ENCODE measurements at places on chromosomes 1 and 21. TPM values are rescaled to one million over a fixed set of nuclear protein-coding genes. Genes with fewer than 3 reads are reported as not detected.

GRCh38 chr1:159927849-159928431, 2.6 kb upstream of the TAGLN2 start:
- no peak for DNase-seq

GRCh38 chr1:226625832-226626576, 77.4 kb downstream of the STUM start:
- no peak for DNase-seq

DNA sequence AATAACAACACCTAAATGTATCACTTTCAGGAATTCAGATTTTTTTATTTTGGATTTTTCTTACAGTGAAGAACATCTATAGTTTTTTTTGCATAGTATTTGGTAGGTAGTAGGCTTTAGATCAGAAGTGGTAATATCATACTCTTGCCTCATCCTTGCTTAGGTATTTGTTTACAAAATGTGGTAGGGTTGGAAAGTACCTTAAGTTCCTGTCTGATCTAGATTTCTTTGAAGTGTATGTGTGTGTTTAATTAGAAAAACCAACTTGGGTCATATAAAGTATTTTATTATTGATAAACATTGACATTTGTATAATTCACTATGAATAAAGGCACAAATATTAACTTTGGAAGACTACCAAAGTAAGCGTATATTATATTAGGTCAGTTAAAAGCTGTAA, 85.3 kb upstream of the GPR88 start:
- DNase-seq: no peak

DNA sequence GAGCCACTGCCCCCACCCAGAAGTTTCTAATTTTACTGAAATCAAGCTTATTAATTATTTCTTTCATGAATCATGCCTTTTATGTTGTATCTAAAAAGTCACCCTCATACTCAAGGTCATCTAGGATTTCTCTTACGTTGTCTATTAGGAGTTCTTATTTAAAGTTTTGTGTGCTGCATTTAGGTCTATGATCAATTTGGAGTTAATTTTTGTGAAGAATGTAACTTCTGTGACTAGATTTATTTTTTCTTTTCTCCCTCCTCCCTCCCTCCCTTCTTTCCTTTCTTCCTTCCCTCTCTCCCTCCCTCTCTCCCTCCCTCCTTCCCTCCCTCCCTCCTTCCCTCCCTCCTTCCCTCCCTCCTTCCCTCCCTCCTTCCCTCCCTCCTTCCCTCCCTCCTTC, 317.6 kb downstream of the PLA2G4A start:
- no peak for DNase-seq

DNA sequence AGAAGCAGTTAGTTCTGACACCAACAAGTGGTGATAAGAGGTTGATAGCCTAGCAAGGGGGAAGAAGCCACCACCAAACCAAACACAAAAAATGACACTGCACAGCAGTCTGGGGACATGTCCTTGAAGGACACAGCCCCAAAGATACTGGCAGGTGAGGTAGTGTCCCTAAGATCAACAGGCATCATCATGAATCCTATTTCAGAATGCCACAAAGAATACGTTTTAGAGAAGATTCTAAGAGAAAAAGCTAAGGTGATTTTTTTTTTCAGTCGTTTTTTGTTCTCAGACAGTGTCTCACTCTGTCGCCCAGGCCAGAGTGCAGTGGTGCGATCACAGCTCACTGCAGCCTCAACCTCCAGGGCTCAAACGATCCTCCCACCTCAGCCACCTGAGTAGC, 19.6 kb downstream of the MTHFR start:
- peak; percentile 71 for DNase-seq

GRCh38 chr21:44090325-44090724, 16.9 kb upstream of the PWP2 start:
- no peak for DNase-seq

DNA sequence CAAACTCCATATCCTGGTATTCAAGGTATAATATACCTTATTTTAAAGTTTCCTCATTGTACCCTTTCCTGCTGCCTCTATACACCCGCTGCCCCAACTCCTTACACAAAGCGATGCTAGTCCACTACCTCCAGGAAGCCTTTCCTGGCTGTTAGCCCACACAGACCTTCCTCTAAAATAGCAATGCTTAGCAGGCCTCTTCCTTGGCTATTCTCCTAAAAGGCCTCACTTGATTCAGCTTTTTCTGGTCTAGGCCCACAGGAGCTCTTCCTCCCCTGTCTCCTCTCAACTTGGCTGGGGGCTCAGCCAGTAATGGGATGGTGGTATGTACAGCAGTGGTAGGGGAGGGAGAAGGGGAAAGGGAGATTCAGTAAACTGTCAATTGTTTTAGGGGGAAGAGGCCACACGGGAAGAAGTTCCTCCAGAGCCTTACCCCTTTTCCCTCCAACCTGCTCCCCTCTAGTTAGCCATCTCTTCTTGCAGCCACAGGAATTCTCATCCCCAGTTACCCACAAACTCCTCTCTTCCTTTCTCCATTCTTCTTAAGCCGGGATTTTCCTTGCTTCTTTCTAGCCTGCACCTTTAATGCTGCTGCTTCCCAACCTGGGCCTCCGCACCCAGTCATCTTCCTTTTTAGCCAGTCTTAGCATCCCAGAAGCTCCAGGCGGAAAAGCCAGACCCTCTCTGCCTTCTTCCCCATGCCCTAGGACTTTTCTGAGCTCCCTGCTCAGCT, 2.6 kb downstream of the LRRC41 start:
- DNase-seq: no peak

DNA sequence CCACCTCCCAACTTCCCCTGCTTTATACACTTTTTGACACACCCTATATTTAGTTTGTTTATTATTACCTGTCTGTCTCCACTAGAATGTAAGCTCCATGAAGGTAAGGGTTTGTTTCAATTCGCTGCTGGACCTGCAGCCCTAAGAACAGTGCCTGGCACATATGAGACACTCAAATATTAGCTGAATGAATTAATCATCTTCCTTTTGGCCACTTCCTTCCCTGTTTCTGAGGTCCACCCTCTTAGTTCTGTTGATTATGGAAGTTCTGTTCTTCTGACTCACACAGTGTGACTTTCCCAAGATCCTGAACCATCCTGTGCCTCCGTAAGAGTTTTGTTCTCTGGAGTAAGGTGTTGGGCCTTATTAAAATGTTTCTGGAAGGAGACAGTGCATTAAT, 40.4 kb upstream of the GJA5 start:
- no peak for DNase-seq

- no peak for DNase-seq
These were observed 67.0 kb downstream of the TBX19 start for GRCh38 chr1:168347630-168348029.

- no peak for DNase-seq
These were observed 116.6 kb upstream of the PRDX6 start for GRCh38 chr1:173360487-173361063.

DNA sequence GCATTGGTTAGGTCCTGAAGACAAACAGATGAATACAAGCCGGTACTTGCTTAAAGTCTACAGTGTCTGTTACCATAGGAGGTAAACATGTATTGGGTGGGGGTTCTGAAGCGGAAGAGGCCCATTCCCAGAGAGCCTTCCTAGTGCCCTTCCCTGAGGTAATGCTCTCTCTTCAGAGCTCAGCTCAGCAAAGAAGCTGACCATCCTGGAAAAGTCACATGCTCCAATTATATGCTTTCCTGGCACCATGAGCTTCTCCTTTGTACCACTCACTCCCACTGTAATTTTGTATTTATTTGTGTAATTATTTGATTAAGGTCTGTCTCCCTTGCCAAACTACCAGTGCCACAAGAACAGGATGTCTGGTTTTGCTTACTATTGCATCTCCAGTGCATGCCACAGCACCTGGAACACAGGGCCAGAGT, 42.0 kb downstream of the RAB3B start:
- DNase-seq: no peak

GRCh38 chr1:1876335-1876930, 14.5 kb downstream of the GNB1 start:
- no peak for DNase-seq

DNA sequence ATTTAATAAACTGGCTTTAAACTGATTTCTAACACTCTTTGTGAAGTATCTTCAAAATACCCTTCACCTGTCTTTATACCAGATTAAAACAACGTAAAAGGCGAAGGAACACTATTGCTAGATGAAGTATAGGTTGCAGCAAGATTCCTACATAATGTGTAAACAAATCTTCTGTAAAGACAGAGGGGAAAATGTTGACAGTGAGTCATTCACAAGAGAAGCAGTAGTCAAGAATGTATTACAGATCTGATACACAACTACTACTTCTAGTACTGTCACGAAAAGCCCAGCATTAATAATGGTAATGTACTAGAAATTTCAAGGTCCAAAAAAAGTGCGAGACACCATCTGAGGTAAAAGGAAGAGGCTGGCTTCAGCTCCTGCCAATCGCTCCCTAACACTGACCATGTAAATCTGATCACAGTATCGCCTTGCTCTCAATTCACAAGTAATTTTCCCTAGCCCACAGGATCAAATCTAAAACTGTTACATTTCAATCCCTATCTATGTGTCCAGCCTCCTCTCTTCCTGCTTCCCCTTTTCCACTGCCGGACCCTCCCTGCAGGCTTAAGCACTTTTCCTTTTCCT, 290.4 kb downstream of the AKT3 start:
- no peak for DNase-seq

- DNase-seq: no peak
These were observed 336.0 kb downstream of the ST6GALNAC3 start for GRCh38 chr1:76410499-76410898.

DNA sequence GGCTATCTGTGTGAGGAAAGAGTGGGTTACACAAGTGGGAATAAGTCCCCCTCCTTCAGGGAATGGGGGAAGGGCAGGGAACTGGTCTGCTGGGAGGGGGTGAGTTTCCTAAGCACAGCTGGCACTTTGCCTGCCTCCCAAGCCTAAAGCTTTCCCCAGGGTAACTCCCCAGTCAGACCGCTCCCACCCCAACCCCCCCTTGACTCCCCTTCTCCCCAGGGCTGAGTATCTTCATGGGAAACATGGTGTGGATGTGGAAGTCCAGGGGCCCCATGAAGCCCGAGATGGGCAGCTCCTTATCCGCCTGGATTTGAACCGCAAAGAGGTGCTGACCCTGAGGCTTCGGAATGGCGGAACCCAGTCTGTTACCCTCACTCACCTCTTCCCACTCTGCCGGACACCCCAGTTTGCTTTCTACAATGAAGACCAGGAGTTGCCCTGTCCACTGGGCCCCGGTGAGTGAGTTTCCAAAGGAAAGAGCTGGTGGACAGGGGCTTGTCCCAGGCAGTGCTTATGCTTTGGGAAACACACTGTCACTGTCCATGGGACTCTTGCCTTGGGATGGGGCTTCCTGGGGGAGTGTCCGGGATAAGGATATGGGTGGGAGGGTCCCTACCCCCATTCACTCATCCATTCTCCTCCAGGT, 14.9 kb downstream of the MOV10 start:
- no peak for DNase-seq

- no peak for DNase-seq
These were observed 31.1 kb downstream of the CNST start for GRCh38 chr1:246597340-246597739.

DNA sequence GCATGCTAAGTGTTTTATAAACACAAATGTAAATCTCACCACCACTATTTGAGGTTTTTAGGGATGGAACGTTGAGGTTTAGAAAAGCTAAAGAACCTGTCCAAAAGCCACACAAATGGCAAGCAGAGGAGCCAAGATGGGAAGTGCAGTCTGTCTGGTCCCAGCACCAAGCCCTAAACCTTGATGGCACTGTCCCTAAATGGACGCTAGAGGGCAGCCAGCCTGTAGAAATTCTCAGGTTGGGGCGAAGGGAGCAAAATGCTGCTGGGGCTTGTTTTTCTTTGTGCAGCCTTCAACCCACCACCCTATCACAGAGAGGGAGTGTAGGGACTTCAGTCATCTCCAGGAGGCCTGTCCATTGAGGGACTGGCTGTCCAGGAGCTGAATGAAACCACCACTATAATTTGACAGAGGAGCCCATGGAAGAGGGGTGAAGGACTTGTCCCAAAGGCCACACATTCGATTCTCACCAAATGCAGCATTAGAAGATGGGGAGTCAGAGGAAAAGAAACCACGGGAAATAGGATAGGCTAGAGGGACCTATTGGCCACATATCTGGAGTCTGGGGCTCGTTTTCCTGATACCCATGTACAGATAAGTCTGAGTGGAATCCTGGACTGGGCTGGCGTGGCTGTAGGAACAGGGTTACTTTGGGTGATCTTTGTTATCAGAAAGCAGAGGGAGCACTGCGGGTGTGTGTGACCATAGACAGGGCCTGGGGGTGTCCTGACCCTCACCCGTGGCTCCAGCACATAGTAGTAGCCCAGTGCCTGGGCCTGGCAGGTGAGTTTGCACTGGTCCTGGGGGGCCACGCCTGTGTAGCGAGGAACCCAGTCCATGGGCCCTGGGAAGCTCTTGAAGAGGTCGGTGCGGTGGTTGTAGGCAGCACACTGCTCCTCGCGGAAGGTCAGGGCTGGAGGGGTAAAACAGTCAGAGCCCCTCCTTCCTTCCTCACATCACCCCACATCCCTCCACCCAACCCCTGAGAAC, 6.1 kb downstream of the ADAMTS4 start:
- DNase-seq: peak; percentile 80

DNA sequence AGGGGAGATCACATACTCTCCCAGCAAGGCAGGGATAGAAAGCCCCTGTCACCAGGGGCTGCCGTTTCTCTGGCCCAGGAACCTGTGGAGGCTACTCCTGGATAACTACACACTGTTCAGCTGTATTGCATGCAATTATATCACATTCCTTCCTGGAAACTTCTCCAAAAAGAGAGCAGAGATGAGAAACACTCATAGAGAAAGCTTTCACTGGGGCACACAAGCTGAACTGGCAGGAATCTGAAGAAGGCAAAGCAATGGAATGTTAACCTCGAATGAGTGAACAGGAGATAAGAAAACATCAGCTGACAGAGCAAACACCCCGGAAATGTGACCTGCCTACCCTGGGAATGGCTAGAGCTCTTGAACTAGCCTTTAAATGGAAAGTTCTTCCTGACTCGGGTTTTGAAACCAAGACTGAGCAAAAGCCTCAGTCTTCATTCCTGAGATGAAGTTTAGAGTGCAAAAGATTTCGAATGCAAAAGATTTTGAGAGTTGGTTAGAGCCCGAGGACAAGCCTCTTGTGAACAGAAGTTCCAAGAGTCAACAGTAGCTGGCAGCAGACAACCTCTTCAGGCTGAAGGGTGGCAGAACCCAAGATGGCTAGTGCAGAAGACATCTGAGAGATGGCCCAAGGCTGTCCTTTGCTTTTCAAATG, 32.3 kb downstream of the CCN1 start:
- peak; percentile 40 for DNase-seq

GRCh38 chr1:179061360-179062282, 20.2 kb upstream of the TOR3A start:
- no peak for DNase-seq

Gene HAPLN2
- 5.2 TPM for total RNA-seq

Gene TBX19
- total RNA-seq: 1.8 TPM

Gene PLA2G2D
- not detected for total RNA-seq

Gene OR6Y1
- not detected for total RNA-seq

Gene TMEM61
- not detected for total RNA-seq

Gene G0S2
- total RNA-seq: 37.4 TPM

All from K562 (cell line).